ENCODE measurements at places on chromosomes 11 and 22. TPM values are rescaled to one million over a fixed set of nuclear protein-coding genes. Genes with fewer than 3 reads are reported as not detected.
A peak's percentile ranks its signal among the peaks of the same experiment; 100 is the strongest.

DNA sequence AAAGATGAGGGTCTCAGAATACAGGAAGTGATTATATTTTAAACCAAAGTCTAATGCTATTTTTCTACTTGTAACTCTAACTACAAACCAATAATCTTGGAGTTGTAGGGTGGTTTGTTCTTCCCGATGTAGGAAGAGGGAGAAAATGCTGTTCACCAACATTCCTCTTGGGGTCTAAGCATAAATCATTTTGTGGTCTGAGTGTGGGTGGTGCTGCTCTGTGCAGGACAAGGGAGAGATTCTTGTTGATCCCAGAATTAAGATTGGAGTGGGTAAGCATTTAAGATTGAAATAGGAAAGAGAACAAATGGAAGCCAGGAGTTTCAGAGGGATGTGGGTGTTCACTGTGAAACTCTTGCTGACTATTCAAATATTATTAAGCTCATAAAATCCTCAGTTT lies 38.6 kb upstream of the MMP13 start:
- H3K27ac ChIP-seq = no peak overlapping the region
- H3K4me3 ChIP-seq = no peak overlapping the region
- DNase-seq = no peak
- H3K27me3 ChIP-seq = no peaks in the 10 kb centered on the region
- H3K4me1 ChIP-seq = no peaks in the 10 kb centered on the region
- no peaks in the 10 kb centered on the region for H3K36me3 ChIP-seq

DNA sequence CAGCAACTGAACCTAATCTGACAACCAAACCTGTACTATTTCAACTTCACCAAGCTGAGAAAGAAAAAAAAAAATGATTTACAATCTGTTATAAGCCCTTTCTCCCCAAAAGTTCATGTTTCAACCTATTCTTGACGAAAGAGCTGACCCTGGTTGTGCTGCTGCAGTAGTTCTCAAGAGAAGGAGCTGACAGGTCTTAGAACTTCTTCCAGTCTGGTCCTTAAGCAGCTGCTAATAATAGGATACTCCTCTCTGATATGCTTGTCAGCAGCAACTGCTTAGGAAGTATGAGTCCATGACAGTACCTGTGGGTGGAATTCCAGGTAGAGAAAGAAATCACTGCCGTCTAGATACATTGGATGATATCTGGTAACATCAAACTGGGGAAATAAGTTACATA lies 735.1 kb upstream of the CCDC90B start:
- DNase-seq = no peak
- H3K4me1 ChIP-seq = no peaks in the 10 kb centered on the region
- H3K36me3 ChIP-seq = no peaks in the 10 kb centered on the region
- no peak overlapping the region for H3K4me3 ChIP-seq
- H3K27me3 ChIP-seq = no peaks in the 10 kb centered on the region

GRCh38 chr22:46589141-46589748 lies 30.9 kb upstream of the GRAMD4 start:
- no peaks in the 10 kb centered on the region for H3K36me3 ChIP-seq
- H3K4me1 ChIP-seq = peaks cover 96% of the 10 kb centered on the region
- H3K27me3 ChIP-seq = no peaks in the 10 kb centered on the region
- peak overlapping the region; percentile 39 for H3K27ac ChIP-seq
- no peak overlapping the region for H3K4me3 ChIP-seq
- no peak for DNase-seq

DNA sequence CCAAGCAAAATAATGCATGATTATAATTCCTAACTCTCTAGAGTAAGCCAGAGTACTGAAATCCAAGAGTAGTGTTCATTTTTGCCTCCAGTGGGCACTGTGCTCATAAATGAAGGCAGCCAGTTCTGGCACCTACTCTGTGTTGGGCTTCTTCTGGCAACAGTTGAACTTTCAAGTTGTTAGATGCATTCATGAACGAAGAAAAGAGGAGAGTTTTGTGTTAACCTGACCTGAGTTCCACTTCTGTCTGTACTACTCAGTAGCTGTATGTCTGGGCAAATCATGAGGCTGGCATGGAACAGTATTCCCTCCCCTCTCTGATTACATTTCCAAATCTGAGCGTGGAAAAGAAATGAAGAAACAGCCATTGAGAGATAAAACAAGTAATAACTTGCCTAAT lies 20.3 kb upstream of the TENM4 start:
- H3K4me1 ChIP-seq = no peaks in the 10 kb centered on the region
- H3K27ac ChIP-seq = no peak overlapping the region
- no peaks in the 10 kb centered on the region for H3K36me3 ChIP-seq
- no peak for DNase-seq
- no peak overlapping the region for H3K4me3 ChIP-seq
- H3K27me3 ChIP-seq = no peaks in the 10 kb centered on the region

DNA sequence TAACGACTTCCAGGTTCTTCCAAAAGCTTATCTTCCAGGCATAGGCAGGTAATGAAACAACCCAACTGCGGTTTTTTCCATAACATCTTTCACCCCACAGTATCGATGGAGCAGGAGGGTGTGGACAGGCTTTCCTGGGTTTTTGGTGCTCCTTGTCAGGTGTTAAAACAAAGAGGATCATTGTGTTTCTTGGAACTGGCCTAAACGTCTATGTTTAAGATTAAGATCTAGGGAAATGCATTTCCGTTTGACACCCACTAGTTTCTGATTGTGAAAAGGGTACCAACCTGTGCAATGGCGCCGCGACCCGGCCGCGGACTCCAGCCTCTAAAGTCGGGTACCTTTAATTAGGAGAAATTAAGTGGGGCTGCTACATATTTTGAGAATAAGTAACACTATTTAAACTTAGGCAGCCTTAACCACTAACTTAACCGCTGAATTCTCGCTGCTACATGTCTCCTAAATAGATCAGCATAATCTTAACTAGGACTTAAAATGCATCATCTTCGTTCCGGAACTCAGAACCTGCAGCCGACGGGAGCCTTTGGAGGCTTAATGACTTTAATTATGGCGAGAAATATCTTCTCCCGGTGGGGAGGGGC lies 31.5 kb downstream of the C22orf31 start:
- peaks cover 20% of the 10 kb centered on the region for H3K27me3 ChIP-seq
- DNase-seq = peak; percentile 39
- peak overlapping the region; percentile 51 for H3K4me3 ChIP-seq
- H3K36me3 ChIP-seq = no peaks in the 10 kb centered on the region
- peaks cover 52% of the 10 kb centered on the region for H3K4me1 ChIP-seq

DNA sequence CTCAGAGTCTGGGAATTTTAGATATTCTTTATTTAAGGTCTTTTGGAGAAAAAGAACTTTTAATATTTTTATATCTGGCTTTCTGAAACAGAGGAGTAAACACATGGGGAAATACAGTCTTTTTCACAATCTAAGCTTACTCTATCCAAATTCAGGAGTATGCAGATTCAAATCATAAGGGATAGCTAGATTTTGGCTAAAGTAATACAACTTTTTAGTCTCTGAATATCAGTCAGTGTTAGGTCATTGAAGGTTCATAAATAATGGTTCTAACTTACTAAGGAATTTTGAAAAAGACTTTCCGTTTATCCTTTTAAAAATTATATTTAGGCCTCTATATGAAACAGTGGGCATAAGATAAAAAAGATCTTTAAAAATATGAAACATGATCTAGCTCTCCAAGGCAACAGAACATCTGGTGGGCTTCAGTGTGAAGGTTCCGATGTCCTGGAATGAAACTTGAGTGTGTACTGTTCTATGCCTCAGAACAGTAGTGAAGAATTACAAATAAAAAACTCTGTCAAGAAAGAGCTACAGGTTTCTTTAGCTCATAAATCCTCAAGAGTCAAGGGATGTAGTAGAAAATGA lies 165.2 kb upstream of the PDGFD start:
- no peak overlapping the region for H3K27ac ChIP-seq
- no peak for DNase-seq
- no peaks in the 10 kb centered on the region for H3K4me1 ChIP-seq

DNA sequence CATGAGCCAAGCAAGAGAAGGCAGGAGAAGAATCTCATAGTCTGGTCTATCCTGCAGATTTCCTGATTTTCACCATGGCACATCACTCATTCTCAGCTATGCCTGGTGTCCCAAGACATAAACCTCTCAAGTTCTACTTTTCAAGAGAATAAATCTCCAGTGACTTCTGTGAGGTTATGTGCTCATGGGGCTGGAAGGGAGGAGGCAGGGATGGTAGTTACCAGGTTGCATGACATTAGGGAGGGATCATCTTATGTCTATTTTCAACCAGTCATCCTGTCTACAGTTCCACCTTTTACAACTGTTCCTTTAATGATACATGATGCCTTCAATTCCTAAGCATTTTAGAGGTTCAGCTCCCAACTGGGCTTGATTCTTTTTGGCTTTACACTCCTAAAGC lies 297.7 kb downstream of the SOX6 start:
- H3K27me3 ChIP-seq = no peaks in the 10 kb centered on the region
- no peak overlapping the region for H3K27ac ChIP-seq
- H3K4me3 ChIP-seq = no peak overlapping the region
- no peak for DNase-seq

DNA sequence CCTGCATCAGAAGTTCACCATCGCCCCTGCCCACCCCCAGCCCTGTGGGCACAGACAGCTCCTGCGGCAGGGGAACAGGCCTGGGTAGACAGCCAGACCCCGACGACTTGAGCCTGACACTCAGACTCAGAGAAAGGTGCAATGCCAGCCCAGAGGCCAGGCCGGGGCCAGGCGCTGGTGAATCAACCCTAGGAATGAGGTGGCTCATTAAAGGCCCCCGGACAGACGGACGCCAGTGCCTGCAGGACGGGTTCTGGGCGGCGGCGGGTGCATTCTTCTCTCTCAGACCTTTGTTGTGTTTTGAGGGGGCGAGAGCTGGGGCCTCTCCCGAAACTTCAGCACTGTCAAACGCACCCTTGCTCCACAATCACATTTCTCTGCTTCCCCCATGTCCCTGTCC lies 5.6 kb downstream of the OVOL1 start:
- H3K27me3 ChIP-seq = peaks cover 10% of the 10 kb centered on the region
- no peak overlapping the region for H3K4me3 ChIP-seq
- no peak for DNase-seq
- peaks cover 16% of the 10 kb centered on the region for H3K4me1 ChIP-seq
- no peak overlapping the region for H3K27ac ChIP-seq

DNA sequence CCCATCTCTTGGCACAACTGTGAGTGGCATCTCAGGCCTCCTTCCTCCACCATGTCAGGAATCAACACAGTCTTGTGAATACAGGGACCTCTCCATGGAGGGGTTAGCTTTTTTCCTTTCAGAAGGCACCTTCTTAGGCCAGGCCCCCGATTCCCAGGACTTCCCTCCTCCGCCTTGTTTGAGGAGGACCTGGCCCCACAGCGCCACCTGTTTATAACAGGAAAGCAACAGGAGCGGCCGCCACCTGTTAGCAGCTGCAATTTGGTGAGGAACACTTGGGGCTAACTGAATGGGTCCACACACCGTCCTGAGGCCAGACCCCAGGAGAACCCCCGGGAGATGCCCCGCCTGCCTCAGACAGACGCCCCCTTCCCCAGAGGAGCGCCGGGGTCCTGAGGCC lies 3.8 kb upstream of the PKP3 start:
- no peaks in the 10 kb centered on the region for H3K36me3 ChIP-seq
- H3K4me1 ChIP-seq = peaks cover 14% of the 10 kb centered on the region
- DNase-seq = peak; percentile 61
- H3K27me3 ChIP-seq = peaks cover 31% of the 10 kb centered on the region

GRCh38 chr11:35237860-35238715 lies 99.1 kb downstream of the CD44 start:
- DNase-seq = peak; percentile 32
- no peaks in the 10 kb centered on the region for H3K27me3 ChIP-seq
- H3K4me1 ChIP-seq = peaks cover 6% of the 10 kb centered on the region
- H3K36me3 ChIP-seq = no peaks in the 10 kb centered on the region
- H3K27ac ChIP-seq = peak overlapping the region; percentile 3
- H3K4me3 ChIP-seq = no peak overlapping the region

DNA sequence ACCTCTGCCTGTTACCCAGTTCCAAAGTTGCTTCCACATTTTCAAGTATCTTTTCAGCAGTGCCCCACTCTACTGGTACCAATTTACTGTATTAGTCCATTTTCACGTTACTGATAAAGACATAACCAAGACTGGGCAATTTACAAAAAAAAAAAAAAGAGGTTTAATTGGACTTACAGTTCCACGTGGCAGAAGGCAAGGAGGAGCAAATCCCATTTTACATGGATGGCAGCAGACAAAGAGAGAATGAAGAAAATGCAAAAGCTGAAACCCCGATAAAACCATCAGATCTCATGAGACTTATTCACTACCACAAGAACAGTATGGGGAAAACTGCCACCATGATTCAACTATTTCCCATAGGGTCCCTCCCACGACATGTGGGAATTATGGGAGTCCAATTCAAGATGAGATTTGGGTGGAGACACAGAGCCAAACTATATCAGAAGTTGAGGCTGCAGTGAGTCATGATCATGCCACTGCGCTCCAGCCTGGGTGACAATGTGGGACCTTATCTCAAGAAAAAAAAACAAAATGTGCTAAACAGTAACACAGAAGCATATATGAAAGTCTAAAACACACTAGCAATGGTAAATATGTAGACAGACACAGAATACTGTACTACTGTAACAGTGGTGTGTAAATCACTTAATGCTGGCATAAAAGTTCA lies 190.3 kb upstream of the ZC3H12C start:
- DNase-seq = no peak
- H3K4me3 ChIP-seq = no peak overlapping the region
- H3K4me1 ChIP-seq = no peaks in the 10 kb centered on the region
- no peak overlapping the region for H3K27ac ChIP-seq
- H3K27me3 ChIP-seq = no peaks in the 10 kb centered on the region
- no peaks in the 10 kb centered on the region for H3K36me3 ChIP-seq

- H3K4me1 ChIP-seq = peaks cover 37% of the 10 kb centered on the region
- H3K27me3 ChIP-seq = no peaks in the 10 kb centered on the region
- no peak overlapping the region for H3K4me3 ChIP-seq
- peak overlapping the region; percentile 85 for H3K27ac ChIP-seq
- no peak for DNase-seq
Measured at GRCh38 chr11:77081976-77082836, 15.4 kb downstream of the CAPN5 start.

- DNase-seq = no peak
- no peak overlapping the region for H3K27ac ChIP-seq
- H3K36me3 ChIP-seq = no peaks in the 10 kb centered on the region
- H3K27me3 ChIP-seq = no peaks in the 10 kb centered on the region
- peaks cover 15% of the 10 kb centered on the region for H3K4me1 ChIP-seq
Measured at GRCh38 chr11:104098132-104098531, 61.7 kb downstream of the DDI1 start.

The TMEM25 gene
- total RNA-seq = not detected

The GRM5 gene
- not detected for total RNA-seq

The TRIOBP gene
- 355 TPM for total RNA-seq

The FOLR3 gene
- not detected for total RNA-seq

The CASP1 gene
- total RNA-seq = 9.9 TPM

The OR52A1 gene
- total RNA-seq = not detected

The MS4A14 gene
- not detected for total RNA-seq

The RAG2 gene
- 0.37 TPM for total RNA-seq

The IMMP1L gene
- total RNA-seq = 12.8 TPM

The KRTAP5-11 gene
- not detected for total RNA-seq

The LRRC74B gene
- total RNA-seq = not detected

All from stomach (tissue), 19 donors.